ENCODE measurements at places on chromosomes 1 and 21.

GRCh38 chr1:21643624-21644023 lies 25.5 kb downstream of the RAP1GAP start:
- H3K27me3 ChIP-seq: peaks cover 4% of the 10 kb centered on the region
- peaks cover 3% of the 10 kb centered on the region for H3K4me1 ChIP-seq
- DNase-seq: no peak

DNA sequence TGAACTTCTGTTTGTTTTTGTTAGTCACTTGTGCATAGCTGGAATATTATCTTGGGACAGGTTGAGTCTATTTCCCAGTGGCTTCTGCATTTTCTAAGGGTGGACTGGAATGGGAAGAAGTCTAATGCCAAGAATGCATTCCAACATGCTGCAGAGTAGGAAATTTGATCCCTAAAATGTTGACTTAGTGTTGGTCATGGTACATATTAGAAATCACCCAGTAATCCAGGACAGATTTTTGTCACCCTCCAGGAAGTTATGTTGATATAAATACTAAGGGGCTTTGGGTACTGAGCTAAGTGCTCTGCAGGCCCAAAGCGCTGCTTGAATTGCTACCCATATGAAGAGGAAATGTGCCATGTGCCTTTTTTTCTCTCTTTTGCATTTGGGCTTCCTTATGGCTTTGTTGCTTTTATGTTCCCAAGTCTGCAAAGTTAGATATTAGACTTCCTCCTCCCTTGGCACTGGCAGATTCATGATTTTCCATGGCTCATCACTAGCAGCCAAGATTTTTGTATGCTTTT lies 10.0 kb downstream of the ARID1A start:
- peaks cover 49% of the 10 kb centered on the region for H3K36me3 ChIP-seq
- no peaks in the 10 kb centered on the region for H3K27me3 ChIP-seq
- DNase-seq: no peak
- H3K4me3 ChIP-seq: peak overlapping the region; percentile 26
- peaks cover 34% of the 10 kb centered on the region for H3K4me1 ChIP-seq

- peaks cover 1% of the 10 kb centered on the region for H3K36me3 ChIP-seq
- no peak overlapping the region for H3K4me3 ChIP-seq
- H3K4me1 ChIP-seq: no peaks in the 10 kb centered on the region
- H3K27me3 ChIP-seq: peaks cover 12% of the 10 kb centered on the region
- no peak overlapping the region for H3K27ac ChIP-seq
These were observed 6.2 kb downstream of the WNT9A start for GRCh38 chr1:227941509-227942020.

- peaks cover 19% of the 10 kb centered on the region for H3K4me1 ChIP-seq
- peak overlapping the region; percentile 34 for H3K4me3 ChIP-seq
- peak; percentile 81 for DNase-seq
- no peaks in the 10 kb centered on the region for H3K36me3 ChIP-seq
These were observed 7.1 kb upstream of the NES start for GRCh38 chr1:156684227-156684782.

GRCh38 chr1:206633708-206634121 lies 1.6 kb upstream of the DYRK3 start:
- no peak overlapping the region for H3K4me3 ChIP-seq
- no peak for DNase-seq
- H3K27ac ChIP-seq: no peak overlapping the region
- peaks cover 1% of the 10 kb centered on the region for H3K36me3 ChIP-seq

DNA sequence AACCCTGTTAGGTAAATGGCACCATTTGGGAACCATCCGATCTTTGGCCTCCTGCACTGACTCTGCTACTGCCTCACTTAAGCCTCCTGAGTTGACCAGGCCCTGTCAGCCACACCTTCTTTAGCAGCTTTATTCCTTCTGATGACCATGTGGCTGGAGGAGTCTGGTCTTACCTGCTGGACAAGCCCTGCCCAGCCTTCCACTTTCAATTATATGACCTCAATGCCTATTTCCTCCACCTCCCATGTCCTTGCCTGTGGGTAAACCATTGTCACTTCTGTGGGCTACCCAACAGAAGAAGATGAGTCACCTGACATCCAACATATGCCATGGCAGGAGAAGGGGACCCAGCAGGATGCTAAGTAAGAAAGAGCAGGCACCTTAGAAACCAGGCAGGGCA lies 393.8 kb downstream of the NTNG1 start:
- no peaks in the 10 kb centered on the region for H3K4me1 ChIP-seq
- no peak overlapping the region for H3K4me3 ChIP-seq
- no peak overlapping the region for H3K27ac ChIP-seq
- no peaks in the 10 kb centered on the region for H3K36me3 ChIP-seq
- H3K27me3 ChIP-seq: peaks cover 1% of the 10 kb centered on the region

DNA sequence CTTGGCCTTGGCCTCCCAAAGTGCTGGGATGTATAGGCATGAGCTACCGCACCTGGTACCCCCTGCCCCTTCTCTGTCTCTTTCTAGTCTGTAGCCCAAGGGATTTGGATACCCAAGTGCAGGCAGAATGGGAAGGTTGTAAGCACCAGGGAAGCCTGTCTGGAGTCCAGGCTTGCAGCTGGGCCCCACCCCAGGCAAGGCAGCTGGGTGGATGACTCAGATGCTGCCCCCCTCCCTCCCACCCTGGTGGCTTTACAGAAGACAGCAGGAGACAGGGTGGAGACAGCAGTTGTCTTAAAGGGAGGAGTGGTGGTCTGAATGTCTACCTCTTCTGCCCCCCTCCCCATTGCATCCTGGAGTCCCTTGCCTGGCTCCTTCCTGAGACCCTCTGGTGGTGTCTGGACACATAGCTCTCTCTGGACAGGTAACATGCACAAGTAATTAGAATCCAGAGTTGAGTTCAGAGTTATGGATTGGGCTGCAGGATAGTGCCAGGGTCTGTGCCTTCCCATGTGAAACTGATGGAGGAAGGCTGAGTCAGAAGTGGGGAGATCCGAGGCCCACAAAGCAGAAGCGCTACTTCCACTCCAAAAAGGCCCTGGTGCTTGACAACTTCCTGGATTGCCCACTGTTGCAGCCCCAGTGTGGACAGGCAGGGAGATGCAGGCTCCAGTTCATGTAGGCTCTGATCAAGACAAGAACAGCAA lies 5.1 kb downstream of the LMNA start:
- H3K4me1 ChIP-seq: peaks cover 44% of the 10 kb centered on the region
- H3K27ac ChIP-seq: no peak overlapping the region
- peaks cover 28% of the 10 kb centered on the region for H3K27me3 ChIP-seq
- no peak for DNase-seq
- H3K36me3 ChIP-seq: peaks cover 10% of the 10 kb centered on the region

GRCh38 chr1:77582905-77583304 lies 99.6 kb downstream of the ZZZ3 start:
- H3K36me3 ChIP-seq: peaks cover 26% of the 10 kb centered on the region
- no peak overlapping the region for H3K27ac ChIP-seq
- peaks cover 3% of the 10 kb centered on the region for H3K4me1 ChIP-seq
- H3K4me3 ChIP-seq: no peak overlapping the region
- H3K27me3 ChIP-seq: no peaks in the 10 kb centered on the region
- no peak for DNase-seq

DNA sequence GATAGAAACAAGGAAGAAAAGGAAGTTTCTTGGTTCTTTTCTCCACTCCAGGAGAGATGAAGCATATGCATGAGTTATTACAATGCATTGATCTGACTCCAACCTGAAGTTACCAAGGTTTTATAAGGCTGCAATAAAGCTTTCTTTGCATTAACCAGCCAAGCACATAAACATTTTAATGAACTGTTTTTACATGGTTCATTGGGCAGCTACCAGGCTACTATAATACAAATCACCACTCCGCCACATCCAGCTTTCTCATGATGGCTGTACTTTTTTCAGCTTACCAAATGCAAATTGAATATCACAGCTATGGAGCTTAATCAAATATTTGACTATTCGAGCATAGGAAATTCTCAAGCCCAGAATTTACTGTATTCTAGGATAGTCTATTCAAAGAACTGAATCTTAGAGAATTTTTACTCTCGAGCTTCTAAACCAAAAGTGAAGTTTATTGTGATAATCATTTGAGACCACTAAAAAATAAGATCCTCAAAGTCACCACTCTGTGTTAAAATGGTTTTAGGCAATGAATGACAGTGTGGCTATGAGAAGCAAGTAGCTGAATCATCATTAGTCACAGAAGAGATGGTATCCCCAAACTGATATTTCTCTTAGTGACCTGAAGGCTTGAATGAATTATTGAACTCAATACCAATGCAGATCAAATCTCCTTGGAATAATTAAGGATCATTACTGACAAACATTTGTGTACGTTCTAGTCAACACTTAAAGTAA lies 58.6 kb upstream of the ZNF281 start:
- no peak for DNase-seq
- peaks cover 14% of the 10 kb centered on the region for H3K27me3 ChIP-seq
- H3K27ac ChIP-seq: no peak overlapping the region
- H3K36me3 ChIP-seq: no peaks in the 10 kb centered on the region
- peaks cover 18% of the 10 kb centered on the region for H3K4me1 ChIP-seq

- no peak overlapping the region for H3K27ac ChIP-seq
- H3K36me3 ChIP-seq: no peaks in the 10 kb centered on the region
- peaks cover under 1% of the 10 kb centered on the region for H3K4me1 ChIP-seq
- no peaks in the 10 kb centered on the region for H3K27me3 ChIP-seq
These were observed 27.4 kb upstream of the DNASE2B start for GRCh38 chr1:84370831-84371394.

DNA sequence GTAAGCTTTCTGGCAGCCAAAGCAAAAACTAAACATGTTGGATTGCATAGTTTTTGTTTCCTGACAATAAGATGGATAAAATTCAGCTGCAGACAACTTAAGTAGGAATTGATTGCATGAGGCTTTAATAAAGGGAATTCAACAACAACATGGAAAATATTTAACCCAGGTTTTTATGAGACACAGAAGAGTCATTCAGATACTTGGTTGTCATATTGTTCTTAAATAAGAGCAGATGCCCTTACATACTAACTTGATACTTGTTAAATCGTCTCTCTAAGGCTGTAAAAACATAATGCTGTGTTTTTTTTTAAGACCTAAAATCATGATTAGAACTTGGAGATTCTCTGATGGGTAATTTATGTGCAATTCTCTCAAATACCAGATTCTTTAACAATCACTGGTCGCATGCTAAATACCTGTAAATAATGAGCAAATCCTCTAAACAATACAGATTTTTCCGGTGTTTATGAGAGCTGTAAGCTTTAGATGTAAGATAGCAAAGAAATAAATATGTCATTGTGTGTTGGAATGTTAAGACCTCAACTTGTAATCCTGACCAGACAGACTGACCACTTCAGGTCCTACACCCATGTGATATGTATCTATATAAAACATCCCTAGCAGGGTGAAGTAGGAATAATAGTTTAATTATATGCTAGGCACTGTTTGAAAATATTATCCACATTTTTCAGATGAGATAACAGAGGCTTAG lies 37.8 kb upstream of the CD34 start:
- H3K27me3 ChIP-seq: peaks cover 28% of the 10 kb centered on the region
- no peak overlapping the region for H3K4me3 ChIP-seq
- no peak overlapping the region for H3K27ac ChIP-seq
- H3K4me1 ChIP-seq: no peaks in the 10 kb centered on the region
- no peaks in the 10 kb centered on the region for H3K36me3 ChIP-seq

DNA sequence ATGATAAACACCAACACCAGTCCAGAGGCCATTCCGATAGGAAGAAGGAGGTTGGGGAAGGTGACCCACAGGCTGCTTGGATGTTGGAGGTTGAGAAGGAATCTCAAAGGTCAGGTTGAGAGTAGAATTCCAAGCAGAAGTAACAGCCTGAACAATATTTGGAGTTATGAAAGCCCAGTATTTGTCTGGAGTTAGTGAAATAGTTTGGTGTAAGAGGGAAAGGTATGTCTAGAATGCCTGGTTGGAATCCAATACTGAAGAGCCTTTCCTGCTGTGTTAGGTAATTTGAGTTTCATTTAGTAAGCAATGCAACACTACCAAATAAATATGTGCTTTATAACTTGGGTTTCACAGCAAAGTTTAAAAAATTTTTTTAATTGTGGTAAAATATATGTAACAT lies 70.5 kb upstream of the MCOLN3 start:
- no peak overlapping the region for H3K4me3 ChIP-seq
- peaks cover 9% of the 10 kb centered on the region for H3K27me3 ChIP-seq
- DNase-seq: no peak
- peaks cover 4% of the 10 kb centered on the region for H3K4me1 ChIP-seq

All from activated CD4-positive, alpha-beta T cell treated with anti-CD3 and anti-CD28 coated beads, Interleukin-2, amount 10 ng/mL, durations not matched to agents 24 days and 14 days (primary cell).